Hematopoietic multipotent progenitor cell treated with erythropoietin and hydrocortisone succinate and interleukin-3 and kit ligand, for 6 days (in vitro differentiated cells): ENCODE measurements at places on chromosomes 12 and 14.

GRCh38 chr14:22622255-22622654 is 21.9 kb downstream of the OR6J1 start:
- no peak for DNase-seq

GRCh38 chr14:66152747-66153146 is 333.4 kb upstream of the CCDC196 start:
- no peak for DNase-seq

DNA sequence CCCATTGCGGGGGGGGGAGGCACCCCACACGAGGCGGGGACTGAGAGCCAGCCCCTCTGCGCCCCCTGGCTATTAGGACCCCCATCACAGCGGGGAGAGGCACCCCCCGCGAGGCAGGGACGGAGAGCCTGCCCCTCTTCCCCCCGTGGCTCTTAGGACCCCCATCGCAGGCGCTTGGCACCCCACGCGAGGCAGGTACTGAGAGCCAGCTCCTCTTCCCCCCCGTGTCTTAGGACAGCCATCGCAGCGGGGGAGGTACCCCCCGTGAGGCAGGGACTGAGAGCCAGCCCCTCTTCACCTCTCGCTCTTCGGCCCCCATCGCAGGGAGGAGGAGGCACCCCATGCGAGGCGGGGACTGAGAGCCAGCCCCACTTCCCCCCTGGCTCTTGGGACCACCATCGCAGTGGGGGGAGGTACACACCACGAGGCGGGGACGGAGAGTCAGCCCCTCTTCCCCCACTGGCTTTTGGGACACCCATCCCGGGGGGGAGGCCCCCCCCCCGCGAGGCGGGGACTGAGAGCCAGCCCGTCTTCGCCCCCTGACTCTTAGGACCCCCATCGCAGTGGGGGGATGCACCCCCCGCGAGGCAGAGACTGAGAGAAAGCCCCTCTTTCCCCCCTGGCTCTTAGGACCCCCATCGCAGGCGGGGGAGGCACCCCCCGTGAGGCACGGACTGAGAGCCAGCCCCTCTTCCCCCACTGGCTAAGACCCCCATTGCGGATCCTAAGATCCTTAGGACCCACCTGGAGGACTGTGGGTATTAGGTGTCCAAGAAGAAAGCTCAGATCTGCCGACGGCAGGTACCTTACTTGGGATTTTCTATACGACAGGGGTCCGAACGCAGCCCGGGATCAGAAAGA is 198.6 kb upstream of the PZP start:
- no peak for DNase-seq

GRCh38 chr12:121383601-121384021 is 16.3 kb upstream of the RNF34 start:
- no peak for DNase-seq

GRCh38 chr12:27802511-27802910 is 22.5 kb upstream of the MANSC4 start:
- DNase-seq, result no peak

GRCh38 chr12:82968631-82969367 is 282.1 kb downstream of the TMTC2 start:
- DNase-seq, result peak; percentile 8

DNA sequence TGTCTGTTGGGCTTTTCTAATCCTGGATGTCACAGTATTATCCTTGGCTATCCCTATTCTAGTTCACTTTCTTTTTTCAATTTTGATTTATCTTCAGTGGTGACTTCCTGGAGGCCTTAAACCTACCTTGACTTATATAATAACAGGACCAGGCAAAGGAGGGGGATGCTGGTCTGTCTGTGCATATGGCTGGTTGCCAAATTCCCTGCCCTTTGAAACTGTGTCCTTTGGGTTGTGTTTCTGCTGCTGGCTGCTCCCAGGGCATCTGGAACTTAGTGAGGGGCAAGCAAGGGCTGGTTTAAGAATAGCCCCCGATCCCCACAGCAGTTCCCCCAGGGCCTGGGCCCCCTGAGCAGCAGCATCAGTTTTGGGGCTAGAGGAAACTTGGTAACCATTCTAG is 96.0 kb upstream of the MAX start:
- no peak for DNase-seq

DNA sequence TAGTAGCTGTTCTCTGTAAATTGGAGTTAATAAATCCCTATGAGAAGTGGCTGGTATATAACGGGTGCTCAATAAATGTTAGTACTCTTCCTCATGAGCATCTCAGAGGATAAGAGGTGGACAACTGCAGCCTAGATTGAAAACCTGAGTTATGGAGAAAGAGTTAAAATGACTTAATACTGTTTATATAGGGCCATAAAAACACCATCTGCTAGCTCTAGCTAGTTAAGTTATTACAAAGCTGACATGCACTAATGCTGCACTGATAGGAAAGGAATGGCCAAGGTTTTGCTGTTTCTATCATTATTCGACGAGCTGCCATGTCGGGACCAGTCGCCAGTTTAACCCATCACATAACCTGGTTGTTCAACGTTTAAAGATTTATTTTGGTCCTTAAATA is 72.0 kb upstream of the SEL1L start:
- no peak for DNase-seq

DNA sequence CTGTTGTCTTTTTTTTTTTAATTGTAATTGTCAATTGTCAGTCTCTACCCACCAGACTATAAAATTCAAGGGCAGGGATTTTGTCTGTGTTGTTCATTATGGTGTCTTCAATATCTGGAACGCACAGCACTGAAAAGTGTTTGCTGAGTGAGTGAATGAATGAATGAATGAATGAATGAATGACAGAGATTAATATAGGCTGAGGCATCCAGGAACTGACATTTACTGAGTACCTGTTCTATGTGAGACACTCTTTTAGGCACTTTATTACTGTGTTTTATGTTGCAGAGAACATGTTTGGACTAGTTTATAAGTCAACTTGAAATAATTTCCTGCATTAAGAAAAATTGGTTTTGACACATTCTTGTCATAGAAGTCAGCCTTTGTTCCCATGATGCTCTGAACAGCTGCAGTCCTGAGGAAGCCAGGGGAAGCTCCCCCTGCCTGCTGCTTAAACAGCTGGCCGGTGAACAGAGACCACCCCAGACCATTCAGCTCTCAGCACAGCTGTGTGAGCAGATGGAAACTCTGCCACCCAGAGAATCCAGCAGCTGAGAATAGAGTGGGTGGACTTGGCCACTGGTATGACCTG is 160.7 kb upstream of the CCND2 start:
- no peak for DNase-seq
